Stimulated activated CD4-positive, alpha-beta T cell treated with anti-CD3 and anti-CD28 coated beads, Interleukin-12 subunit alpha, Interleukin-12 subunit beta, amount 100 ng/mL, for 24 hours (primary cell): ENCODE measurements at places on chromosomes 1 and 21.

GRCh38 chr1:207836591-207837347, 74.2 kb downstream of the CD34 start:
- no peak for DNase-seq

GRCh38 chr1:170640581-170640980, 23.4 kb upstream of the PRRX1 start:
- no peak for DNase-seq

DNA sequence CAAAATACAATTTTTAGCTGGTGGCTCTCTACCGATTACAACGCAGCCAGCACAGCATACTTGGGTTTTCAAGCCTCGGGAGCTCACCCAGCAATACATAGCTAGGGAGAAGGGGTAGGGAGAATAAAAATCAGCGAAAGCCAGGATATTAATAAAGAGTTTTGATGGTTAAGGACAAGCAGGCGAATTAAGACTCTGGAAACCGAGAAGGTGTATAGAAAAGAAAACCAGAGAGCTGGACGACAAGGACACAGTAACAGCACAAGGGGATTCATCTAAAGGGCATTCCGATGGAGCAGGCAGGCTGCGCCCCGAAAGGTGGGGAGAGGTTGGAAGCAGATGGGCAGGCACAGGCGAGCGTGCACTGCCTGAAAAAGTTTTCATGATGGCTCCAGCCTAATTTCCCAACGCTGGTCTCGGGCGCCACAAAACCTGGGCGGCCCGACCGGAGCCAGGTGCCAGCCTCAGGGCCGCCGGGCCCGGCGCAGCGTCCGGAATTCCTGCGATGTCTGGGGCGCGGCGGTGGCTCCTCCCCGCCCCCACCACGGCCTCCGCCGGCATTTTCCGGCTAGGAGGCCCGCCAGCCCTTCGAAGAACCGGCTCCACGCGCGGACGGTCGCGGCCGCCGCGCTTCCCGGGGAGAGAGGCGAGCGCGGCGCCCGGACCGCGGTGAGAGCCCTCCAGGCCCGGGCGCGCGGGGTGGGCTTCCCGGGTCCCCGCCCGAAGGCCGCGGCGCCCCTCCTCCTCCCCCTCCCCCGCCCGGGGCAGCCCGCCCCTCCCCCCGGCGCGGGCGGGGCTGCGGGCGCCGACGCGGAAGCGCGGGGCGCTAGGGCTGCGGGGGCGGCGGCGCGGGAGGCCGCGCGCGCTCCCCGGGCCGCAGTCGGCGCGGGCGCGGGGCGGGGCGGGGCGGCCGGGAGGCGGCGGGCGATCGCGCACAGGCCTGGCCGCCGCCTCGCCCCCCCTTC, 774 bp upstream of the DYRK1A start:
- DNase-seq, result peak; percentile 27

GRCh38 chr1:58735586-58735985, 35.7 kb upstream of the MYSM1 start:
- DNase-seq, result no peak

DNA sequence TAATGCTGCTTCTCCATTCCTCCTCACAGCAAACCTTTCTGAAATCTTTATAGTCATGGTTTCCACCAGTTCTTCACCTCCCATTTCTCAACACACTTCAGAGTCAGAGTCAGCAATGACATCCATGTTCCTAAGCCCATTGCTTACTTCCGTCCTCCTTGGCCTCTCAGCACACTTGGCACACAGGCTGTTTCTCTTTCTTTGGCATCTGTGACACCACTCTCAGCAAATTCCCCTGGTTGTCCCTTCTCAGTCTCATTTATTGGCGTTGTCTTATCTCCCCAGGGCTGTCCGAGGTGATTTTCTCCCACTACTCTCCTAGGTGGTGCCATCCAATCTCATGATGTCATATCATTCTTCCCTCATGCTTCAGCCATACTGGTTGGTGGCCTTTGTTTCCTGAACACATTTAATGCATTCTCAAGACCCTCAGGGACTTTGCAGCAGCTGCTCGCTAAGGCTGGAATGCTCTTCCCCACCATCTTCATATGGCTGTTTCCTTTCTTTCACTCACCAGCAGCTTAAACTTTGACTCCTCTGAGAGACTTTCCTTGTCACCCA, 3.3 kb upstream of the LGALS8 start:
- no peak for DNase-seq

DNA sequence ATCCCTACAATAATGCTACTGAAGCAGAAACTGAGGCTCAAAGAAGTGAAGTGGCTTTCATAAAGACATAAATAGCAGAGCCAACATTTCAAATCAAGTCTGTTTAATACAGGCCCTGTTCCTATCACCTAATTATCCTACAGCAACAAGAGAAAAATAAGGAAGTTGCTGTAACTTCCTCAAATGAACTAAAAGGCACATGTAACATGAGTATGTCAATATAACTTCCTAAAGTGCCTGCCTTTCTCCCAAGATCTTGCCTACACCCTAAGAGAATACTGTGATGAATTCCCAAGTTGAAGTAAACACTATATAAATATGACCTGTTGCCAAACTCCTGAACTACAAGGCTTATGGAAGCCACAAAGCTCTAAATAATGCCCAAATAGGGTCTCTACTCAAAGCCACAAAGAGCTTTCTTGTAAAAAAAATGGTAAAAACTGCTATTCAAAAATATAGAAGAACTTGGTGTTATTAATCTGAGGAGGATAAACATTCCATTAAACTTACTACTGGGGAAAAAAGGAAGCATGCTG, 8.6 kb downstream of the BEND5 start:
- no peak for DNase-seq

- DNase-seq, result no peak
These were observed 15.0 kb downstream of the PDE9A start for GRCh38 chr21:42668298-42668992.

GRCh38 chr1:182962554-182963115, 9.7 kb upstream of the SHCBP1L start:
- DNase-seq, result no peak

GRCh38 chr21:43208561-43209332, 39.9 kb downstream of the CRYAA start:
- DNase-seq, result no peak

- no peak for DNase-seq
These were observed 5.8 kb downstream of the TCHH start for GRCh38 chr1:152109231-152109997.

GRCh38 chr1:64337475-64337874, 132.5 kb upstream of the CACHD1 start:
- no peak for DNase-seq

- DNase-seq, result no peak
These were observed 4.7 kb downstream of the ARHGEF11 start for GRCh38 chr1:157040802-157041201.

GRCh38 chr1:9316080-9316444, 23.4 kb downstream of the SPSB1 start:
- peak; percentile 10 for DNase-seq

GRCh38 chr21:26120828-26121227, 49.7 kb downstream of the APP start:
- DNase-seq, result no peak

DNA sequence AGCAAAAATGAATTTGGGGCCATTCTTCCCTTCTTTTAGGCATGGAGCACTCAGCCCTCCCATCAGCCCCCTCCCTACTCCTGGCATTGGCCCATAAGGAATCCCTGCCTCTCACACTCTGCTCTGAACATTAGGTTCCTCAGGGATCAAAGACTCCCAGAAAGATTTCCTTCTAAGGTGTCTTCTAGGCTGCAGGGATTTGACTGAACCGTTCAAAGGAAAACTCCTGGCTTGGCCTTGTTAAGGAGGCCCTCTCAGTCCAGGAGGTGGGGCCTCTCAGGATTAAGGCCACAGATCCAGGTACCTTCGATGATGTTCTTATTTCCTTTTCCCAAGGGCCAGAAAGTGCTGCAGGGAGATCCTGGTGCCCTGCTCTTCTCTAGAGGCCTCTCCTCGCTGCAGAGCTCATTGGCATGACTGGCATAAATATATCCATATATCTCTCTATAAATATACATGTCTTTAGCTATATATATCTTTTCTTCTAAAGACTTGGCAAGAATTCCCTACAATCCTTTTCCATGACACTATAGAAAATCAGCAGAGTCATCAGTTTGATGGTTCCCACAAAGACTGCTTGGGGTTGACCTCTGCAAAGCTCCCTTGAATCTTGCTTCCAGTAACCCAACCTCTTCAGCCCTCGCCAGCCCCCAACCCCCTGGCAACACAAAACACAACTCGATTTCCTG, 59.1 kb downstream of the PLXNA2 start:
- no peak for DNase-seq

- no peak for DNase-seq
These were observed 70.9 kb upstream of the S1PR1 start for GRCh38 chr1:101165954-101166353.
